ENCODE measurements at places on chromosomes 3 and 15.

DNA sequence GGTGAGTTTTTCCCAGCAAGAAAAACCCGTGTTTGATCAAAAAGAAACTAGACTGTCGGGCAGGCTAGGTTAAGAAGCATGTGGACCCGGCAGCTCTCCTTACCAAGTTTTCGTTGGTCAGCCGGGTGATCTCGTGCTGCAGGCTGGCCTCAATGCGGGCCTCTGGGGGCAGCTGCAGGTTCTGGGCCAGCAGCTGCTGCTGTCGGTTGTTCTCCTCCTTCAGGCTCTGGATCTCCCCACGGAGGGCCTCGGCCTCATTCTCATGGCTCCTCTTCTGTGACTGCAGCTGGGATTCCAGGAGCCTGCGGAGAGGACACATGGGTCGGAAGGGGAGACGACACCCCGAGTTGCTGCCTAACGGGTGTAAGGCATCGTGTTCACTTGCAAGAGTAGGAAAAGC, 44.5 kb upstream of the MYO5C start:
- DNase-seq, result no peak

DNA sequence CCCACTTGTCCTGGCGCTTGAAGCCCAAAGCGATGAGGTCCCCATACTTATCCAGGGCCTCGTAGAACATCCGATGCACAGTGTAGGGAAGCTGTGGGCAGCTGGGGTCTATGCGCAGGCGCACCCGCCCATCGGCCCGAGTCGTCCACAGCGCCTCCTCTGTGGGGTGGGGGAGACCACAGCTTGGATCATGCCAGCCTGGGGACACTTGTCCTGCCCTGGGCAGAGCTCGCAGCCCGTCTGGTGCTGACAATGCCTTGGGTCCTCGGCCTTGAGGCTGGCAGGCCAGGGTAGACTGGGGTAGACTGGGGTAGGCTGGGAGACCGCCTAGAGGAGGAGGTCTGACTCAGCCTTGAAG, 39.8 kb downstream of the ACSBG1 start:
- no peak for DNase-seq

DNA sequence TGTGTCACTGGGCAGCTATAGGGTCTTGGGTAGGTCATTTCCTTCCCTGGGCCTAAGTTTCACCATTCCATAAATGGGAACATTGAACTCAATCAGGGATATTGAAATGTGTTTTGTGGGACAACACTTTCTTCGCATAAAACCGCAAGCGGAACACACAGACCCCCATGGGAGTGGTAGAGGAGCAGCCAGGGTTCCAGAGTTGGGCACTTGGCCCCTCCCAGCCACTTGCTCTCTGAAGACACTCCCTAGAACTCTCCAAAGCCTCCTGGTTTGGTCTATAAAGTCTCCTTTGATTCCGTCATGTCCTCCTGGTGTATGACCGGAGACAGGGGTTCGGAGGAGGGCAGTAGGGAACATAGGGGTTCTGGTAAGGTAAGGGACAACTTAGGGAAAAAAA, 271.7 kb downstream of the UACA start:
- DNase-seq, result no peak

DNA sequence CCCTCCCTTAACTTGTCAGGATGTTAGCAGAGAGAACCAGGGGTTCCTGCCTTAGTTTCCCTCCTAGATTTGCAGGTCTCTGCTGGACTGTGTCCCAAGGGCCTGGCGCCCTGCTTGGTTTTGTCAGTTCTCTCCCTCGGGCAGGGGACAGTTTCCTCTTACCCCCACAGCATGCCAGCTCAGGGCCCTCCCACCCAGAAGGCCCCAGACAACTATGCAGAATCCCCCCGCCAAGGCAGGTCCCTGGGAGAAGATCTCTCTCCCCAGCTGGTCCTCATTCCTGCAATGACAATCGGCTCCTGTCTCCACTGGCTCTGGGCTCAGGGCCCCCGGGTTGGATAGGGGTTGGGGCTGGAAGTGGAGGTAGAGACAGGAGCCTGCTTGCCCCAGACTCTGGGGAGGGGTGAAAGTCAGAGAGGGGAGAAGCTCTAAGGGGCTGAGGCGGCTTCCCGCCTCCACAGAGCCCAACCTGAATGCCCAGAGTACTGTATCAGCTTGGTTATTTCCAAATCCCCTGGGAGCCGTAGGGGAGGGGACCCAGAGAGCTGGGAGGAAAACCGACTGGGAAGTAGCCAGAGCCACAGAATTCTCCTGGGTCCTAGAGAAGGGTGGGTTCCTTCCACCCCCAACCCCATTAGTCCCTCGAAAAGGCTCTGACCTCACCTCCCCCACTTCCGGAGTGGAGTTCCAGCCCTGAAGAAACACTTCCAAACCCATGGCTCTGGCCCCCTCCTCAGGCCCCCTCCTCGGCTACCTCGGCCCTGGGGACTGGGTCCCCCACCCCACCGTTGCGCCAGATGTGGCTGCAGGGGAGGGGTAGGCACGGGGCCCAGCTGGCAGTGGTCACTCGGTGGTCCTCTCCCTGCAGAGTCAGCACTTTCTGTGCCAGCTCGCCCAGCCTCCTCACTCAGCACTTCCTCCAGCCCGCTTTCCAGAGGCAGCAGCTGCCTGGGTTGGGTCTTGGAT, 3.8 kb upstream of the LOXL1 start:
- no peak for DNase-seq

DNA sequence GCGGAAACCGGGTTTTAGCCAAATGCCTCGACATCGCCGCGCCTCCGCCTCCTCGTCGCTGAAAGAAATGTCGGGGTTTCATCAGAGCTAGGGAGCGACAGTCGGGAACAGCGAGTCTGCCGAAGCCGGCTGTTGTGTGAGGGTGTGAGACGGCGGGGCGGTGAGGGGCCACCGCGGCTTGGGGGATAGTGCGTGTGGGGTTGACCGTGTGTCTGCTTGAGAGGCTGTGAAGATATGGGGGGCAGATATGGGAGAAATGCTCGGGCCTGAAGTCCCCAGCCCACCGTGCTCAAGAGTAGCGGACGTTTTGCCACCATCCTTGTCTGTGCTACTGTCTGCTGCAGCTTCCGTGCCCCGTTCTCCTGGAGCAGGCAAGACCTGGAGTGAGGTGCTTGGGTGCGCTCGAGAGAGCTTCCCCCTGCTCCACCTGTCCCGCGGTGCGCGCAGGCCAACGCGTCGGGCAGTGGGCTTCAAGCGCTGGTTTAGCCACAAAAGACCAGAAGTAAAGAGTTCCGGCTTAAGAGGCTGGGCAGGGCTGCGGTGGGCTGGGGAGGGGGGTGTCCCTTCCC, 716 bp upstream of the ISLR2 start:
- no peak for DNase-seq

DNA sequence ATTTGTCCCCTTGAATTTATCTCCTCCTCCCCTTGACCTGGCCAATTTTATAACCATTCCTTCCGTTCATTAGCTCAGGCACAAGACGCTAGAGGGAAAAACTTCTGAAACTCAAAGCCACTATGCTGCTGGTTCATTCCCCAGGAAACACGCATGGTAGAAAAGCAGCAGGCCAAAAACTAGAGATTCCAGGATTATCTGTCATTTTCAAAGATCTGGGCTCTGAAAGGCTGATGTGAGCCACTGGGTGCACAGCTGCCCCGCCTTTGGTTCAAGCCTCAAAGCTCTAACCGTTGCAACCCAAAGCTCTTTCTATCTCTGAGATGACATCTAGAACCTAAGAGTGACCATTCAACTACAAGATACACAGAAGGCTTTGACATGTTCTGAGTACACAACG, 6.1 kb downstream of the ANP32A start:
- no peak for DNase-seq

GRCh38 chr3:178308771-178309170, 227.5 kb upstream of the KCNMB2 start:
- DNase-seq, result no peak

DNA sequence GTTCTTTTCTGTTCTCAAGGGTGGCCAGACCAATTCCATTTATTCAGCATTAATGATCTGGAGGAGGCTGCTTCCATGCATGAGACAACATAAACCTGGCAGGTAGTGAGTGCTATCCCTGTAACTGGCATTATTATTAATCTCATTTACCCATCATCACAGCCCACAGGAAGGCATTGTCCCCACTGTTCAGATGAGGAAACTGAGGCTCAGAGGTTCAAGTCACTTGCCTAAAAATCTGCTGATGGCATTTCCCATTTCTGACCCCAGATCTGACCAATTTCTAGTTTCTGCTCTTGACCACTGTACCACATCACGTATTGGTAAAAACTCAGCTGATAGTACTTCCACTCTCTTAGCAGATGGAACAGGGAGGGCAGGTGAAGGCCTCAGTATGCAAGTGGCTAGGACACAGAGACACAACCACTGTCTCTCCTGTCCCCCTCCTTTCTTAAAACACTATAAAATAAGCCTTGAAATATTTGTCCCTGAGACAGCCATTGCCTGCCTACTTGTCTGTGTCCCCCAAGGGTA, 36.1 kb downstream of the TRANK1 start:
- no peak for DNase-seq

DNA sequence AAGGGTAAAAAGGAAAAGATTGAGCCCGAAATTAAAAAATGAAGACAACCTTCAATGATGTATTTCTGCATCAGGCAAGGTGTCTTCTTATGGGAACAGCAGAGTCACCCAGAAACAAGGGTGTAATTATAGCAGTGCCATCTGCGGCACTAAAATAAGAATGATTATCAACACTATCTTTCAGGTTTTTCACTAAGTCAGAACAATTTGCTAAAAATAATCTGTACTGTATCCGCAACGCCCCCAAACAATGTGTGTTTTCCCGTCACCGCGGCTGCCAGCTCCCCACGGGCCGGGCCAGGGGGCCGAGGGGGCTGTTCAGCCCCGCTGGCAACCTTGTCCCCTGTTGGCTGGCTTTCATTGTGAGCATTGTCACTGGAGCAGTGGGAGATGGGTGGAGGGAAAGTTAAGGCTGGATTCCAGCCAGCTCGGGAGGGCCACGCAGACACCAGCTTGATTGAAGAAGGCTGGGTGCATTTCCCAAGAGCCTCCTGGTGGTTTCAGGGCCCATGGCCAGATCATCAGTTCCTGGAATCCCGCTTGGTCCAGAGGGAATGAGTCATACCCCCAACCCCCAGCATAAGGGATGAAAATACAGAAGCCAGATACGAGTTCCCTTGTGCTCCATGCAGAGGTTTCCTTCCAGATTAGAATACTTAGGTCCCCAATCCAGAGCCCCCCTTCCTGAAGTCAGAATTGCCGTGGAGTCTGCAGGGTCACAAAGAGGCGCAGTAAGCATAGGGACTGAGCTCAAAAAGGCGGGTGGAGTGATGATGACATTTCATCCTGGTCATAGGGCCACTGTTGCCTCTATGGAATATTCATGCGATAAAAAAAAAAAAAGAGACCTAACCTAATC, 90.2 kb upstream of the KLF13 start:
- no peak for DNase-seq

DNA sequence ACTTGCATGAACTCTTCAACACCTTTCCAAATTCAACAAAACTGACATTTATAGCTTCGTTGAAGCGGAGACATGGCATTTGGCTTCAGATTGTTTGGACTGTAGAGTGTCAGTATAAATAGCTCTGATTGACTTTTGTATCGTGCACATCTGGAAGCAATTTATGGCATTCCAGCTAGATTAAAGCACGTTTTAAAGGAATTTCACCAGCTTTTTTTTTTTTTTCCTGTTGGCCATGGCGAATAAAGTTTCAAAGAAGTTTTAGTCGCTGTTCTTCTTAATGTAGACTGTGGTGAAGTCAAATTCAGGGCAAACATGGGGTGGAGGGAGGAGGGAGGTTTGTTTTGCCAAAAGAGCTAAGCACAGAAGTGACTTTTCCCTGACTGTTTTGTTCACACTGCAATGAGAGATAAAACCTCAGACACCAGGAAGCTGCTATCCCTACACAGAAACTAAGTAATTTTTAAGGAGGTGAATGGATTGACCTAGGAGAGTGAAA, 391.0 kb upstream of the RARB start:
- DNase-seq, result no peak

GRCh38 chr3:124926426-124927101, 8.0 kb downstream of the MUC13 start:
- DNase-seq, result no peak
